ENCODE measurements at places on chromosomes 6 and 20.

DNA sequence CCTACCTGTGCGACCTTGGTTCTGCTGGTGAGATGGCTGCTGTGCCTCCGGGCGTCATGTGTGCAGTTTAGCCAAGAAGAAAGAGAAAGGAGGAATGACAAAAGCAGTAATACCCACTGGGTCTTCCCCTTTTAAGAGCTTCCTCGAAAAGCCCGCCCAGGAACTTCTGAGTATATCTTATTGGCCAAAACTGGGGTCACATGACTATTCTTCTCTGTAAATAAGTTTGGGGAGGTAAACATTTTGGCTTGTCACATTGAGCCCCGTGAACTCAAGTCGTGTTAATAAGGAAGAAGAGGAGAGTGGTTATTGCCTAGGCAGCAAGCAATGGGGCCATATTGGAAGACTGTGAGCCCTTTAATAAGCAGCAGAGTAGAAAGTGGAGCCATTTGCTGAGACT lies 130.4 kb upstream of the ECI2 start:
- no peak for DNase-seq

DNA sequence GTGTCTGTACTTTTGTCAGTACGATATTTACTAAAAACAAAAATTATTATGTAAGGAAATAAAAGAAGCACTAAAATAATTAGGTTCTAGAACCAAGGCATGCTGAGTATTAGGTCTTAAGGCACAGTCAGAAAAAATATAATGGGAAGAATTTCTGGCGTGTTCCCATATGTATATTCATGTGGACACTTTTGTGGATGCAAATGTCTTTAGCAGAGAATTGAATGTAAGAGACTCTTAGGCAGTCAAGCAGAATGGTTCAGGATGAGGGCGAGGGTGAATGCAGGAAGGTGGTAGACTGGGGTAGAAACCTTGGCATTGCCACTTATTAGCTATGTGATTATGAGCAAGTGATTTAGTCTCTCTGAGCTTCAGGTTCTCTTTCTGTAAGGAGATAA lies 71.5 kb downstream of the SASH1 start:
- DNase-seq = no peak

- no peak for DNase-seq
Observed at GRCh38 chr6:14754751-14755513, 490.9 kb upstream of the JARID2 start.

DNA sequence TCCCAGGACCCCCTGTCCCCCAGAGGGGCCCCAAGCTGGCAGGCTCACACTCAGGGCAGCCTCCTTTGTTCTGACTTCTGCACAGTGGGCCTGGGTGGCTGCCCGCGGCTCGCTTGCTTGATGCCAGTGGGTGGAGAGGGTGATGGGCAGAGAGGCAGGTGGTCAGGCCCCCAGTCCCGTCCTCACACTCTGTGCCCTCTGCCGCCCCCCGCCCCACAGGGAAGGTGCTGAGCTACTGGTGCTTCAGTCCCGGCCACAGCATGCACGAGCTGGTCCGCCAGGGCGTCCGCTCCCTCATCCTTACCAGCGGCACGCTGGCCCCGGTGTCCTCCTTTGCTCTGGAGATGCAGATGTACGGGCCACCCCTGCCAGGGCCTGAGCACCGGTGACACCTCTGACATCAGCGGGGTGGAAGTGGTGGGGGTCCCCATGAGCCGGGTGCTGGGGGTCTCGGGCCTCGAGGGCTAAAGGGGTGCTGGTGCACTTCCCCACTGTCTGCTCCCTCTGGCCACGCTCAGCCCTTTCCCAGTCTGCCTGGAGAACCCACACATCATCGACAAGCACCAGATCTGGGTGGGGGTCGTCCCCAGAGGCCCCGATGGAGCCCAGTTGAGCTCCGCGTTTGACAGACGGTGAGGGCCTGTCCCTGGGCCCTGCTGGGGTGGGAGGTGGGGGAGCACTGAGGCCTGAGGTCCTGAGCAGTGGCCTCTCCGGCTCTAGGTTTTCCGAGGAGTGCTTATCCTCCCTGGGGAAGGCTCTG lies 8.9 kb upstream of the TNFRSF6B start:
- no peak for DNase-seq

GRCh38 chr6:56499095-56499494 lies 143.6 kb downstream of the DST start:
- no peak for DNase-seq

DNA sequence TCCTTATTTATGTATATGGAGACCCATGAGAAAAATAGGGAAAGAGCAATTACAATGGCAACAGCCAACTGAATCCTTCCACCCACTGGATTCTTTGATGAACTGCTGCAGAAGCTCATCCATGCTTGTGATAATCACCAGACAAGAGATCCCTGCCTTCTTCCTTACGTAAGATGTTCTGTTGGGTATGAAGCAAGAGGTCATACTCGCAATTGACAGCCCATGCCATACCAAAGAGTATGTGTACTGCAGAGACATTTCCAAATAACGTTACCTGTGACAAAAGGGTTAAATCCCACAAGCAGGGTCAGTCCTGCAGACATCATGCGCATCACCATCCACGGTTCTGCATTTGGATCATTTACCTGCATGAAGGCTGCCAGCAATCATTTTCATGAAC lies 27.8 kb downstream of the ELOVL5 start:
- no peak for DNase-seq

GRCh38 chr6:163014736-163015135 lies 287.0 kb downstream of the PACRG start:
- no peak for DNase-seq

Data from large intestine (tissue), 12 donors.